ENCODE measurements at places on chromosomes 5 and 9.

GRCh38 chr5:125045646-125046045 is 299.2 kb upstream of the ZNF608 start:
- H3K27ac ChIP-seq, result no peak overlapping the region
- DNase-seq, result no peak
- peaks cover 29% of the 10 kb centered on the region for H3K4me1 ChIP-seq

- no peak overlapping the region for H3K27ac ChIP-seq
- no peak overlapping the region for H3K4me3 ChIP-seq
- H3K4me1 ChIP-seq, result no peaks in the 10 kb centered on the region
- DNase-seq, result no peak
- H3K36me3 ChIP-seq, result no peaks in the 10 kb centered on the region
Observed at GRCh38 chr5:91787718-91788117, 404.6 kb upstream of the ARRDC3 start.

GRCh38 chr9:124279531-124280175 is 21.9 kb downstream of the NEK6 start:
- peak overlapping the region; percentile 87 for H3K27ac ChIP-seq
- H3K27me3 ChIP-seq, result no peaks in the 10 kb centered on the region
- no peak overlapping the region for H3K4me3 ChIP-seq
- H3K4me1 ChIP-seq, result peaks cover 17% of the 10 kb centered on the region
- DNase-seq, result no peak

DNA sequence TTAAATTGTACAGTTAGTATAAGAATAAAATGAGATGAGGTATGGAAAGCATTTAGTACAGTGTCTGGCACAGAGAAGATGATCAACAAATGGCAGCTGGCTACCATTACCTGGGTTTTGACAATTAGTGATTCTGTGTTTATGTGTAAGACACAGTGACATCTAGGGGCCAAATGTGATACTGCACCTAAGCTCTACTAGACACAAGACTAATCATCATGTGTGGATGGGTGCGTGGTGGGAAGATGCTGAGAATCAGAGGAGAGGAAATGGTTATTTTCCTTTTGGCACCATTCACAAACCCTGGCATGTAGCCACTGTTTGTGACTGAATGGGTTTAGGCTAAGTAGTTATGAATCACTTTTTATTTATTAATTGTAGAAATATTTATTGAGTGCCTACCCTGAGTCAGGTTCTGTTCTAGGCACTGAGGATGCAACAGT is 109.8 kb upstream of the TBC1D2 start:
- H3K4me3 ChIP-seq, result no peak overlapping the region
- DNase-seq, result no peak
- no peak overlapping the region for H3K27ac ChIP-seq
- no peaks in the 10 kb centered on the region for H3K36me3 ChIP-seq
- H3K27me3 ChIP-seq, result no peaks in the 10 kb centered on the region
- no peaks in the 10 kb centered on the region for H3K4me1 ChIP-seq

- H3K27me3 ChIP-seq, result no peaks in the 10 kb centered on the region
- no peak overlapping the region for H3K27ac ChIP-seq
- no peak overlapping the region for H3K4me3 ChIP-seq
- DNase-seq, result no peak
Observed at GRCh38 chr5:157855404-157855994, 3.4 kb downstream of the CLINT1 start.

- H3K27ac ChIP-seq, result no peak overlapping the region
- no peak overlapping the region for H3K4me3 ChIP-seq
- DNase-seq, result no peak
Observed at GRCh38 chr5:55675119-55675518, 37.0 kb downstream of the SLC38A9 start.

- H3K4me3 ChIP-seq, result no peak overlapping the region
- H3K27me3 ChIP-seq, result no peaks in the 10 kb centered on the region
- DNase-seq, result no peak
- H3K27ac ChIP-seq, result no peak overlapping the region
Observed at GRCh38 chr5:33381243-33381642, 59.5 kb upstream of the TARS1 start.

- no peaks in the 10 kb centered on the region for H3K36me3 ChIP-seq
- DNase-seq, result no peak
- no peak overlapping the region for H3K27ac ChIP-seq
- H3K4me1 ChIP-seq, result peaks cover 10% of the 10 kb centered on the region
Observed at GRCh38 chr5:14186059-14186830, 43.1 kb downstream of the TRIO start.

DNA sequence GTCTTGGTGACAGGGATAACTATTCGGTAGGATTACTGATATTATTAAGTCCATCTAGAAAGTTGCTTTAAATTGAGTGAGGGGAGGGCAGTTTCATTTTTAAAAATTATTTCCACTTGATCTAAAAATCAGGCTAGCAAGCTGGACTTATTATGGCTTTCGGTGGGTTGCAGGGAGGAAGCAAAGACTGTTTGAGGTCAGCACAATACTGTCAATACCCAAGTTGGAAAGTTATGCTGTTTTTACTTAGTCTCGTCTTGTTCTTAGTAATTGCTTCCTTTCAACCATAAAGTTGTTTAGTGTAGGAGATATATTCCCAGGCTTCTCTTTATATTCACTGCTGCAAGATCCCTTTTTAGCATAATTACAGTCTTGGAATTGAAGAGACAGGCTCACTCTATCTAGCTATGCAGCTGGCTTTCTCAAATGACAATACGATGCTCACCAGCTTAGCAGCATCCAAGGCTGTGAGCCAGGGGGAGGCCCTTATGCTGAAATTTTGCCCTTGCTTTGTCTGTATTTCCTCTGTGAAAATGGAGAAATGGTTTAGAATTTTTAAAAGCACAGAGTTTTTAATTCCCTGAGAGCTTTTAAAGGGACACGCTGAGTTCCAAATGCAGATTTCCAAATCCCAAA is 68.2 kb upstream of the APC start:
- H3K27ac ChIP-seq, result no peak overlapping the region
- H3K4me1 ChIP-seq, result no peaks in the 10 kb centered on the region
- H3K27me3 ChIP-seq, result no peaks in the 10 kb centered on the region
- no peak for DNase-seq
- H3K4me3 ChIP-seq, result no peak overlapping the region
- H3K36me3 ChIP-seq, result no peaks in the 10 kb centered on the region

- no peaks in the 10 kb centered on the region for H3K36me3 ChIP-seq
- H3K27me3 ChIP-seq, result no peaks in the 10 kb centered on the region
- H3K27ac ChIP-seq, result no peak overlapping the region
- no peak for DNase-seq
- no peak overlapping the region for H3K4me3 ChIP-seq
Observed at GRCh38 chr5:147223948-147224791, 10.7 kb upstream of the STK32A start.

- peaks cover 7% of the 10 kb centered on the region for H3K4me1 ChIP-seq
- no peak overlapping the region for H3K4me3 ChIP-seq
- H3K36me3 ChIP-seq, result no peaks in the 10 kb centered on the region
- H3K27ac ChIP-seq, result no peak overlapping the region
- peak; percentile 36 for DNase-seq
- no peaks in the 10 kb centered on the region for H3K27me3 ChIP-seq
Observed at GRCh38 chr9:36407122-36407723, 7.2 kb upstream of the RNF38 start.

DNA sequence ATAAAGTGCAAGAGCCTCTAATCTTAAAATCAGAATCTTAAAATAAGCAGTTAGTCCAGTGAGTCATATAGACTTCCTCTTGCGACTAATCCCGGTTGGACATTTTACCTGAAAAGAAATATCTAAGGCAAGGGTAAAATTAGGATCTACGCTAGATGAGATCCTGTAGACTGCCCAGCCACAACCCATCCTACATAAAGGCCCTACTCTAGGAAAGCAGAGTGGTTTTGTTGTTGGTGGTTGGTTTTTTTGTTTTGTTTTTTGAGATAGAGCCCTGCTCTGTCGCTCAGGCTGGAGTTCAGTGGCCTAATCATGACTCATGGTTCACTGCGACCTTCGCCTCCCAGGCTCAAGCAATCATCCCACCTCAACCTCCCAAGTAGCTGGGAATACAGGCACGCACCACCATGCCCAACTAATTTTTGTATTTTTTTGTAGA is 6.9 kb downstream of the TSC1 start:
- H3K4me3 ChIP-seq, result no peak overlapping the region
- H3K4me1 ChIP-seq, result peaks cover 2% of the 10 kb centered on the region
- H3K36me3 ChIP-seq, result no peaks in the 10 kb centered on the region
- no peak overlapping the region for H3K27ac ChIP-seq
- no peak for DNase-seq

DNA sequence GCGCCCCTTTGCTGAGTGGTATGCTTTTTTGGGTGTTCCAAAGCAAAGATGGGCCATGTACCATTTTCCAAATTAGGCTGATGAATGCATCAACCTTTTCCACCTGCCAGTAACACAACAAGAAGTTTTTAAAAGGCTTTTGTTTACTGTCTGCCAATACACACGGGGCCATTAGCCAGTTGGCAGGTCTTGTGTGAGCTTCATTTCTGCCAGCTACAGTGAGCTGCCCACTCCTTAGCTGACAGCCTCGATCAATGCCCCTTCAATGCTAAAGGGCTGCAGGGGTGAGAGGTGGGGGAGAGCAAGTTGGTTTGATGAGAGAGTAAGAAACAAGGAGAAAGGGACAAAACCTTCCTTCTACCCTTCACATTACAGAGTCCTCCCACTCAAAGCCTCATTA is 128.7 kb downstream of the C5orf15 start:
- no peak overlapping the region for H3K27ac ChIP-seq
- no peak overlapping the region for H3K4me3 ChIP-seq
- H3K4me1 ChIP-seq, result no peaks in the 10 kb centered on the region
- H3K36me3 ChIP-seq, result no peaks in the 10 kb centered on the region

DNA sequence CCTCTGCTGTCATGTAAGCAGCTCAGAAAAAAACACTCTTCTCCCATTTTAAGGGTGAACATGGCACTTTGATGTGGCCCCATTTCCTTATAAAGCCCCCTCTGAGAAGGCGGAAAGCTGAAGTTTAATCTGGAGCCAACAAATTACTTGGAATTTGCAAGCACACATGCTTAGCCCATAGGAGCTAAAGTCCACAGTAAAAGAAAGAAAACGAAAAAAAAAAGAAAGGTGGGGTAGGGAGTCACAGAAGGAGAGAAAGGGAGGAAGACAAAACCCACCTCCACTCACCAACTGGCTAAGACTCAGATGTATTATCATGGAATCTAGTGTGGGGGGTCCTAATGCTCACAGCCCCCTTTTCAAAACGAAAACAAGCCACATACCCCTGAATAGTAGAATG is 30.4 kb downstream of the PRRX2 start:
- peaks cover 38% of the 10 kb centered on the region for H3K27me3 ChIP-seq
- H3K36me3 ChIP-seq, result no peaks in the 10 kb centered on the region
- no peak for DNase-seq
- H3K4me1 ChIP-seq, result no peaks in the 10 kb centered on the region
- no peak overlapping the region for H3K4me3 ChIP-seq
- H3K27ac ChIP-seq, result no peak overlapping the region

DNA sequence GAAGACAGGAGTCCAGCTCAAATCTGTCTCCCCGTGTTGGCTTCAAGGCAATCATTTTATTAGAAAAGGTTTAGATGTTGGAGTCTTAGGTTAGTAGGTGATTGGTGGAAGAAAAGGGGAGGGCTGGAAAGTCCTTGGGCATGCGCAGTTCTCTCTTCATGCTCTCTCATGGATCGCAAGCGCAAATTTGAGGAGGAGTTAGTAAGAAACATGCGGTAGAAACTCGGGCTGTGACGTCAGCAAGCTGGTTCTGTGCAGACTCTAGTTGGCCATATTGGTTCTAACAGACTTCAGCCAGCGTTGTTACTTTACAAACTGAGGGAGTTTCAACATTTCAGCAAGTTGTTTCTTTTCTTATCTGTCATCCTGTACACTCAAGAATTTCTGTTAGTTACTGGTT is 392.2 kb downstream of the CDK5RAP2 start:
- no peaks in the 10 kb centered on the region for H3K36me3 ChIP-seq
- H3K27me3 ChIP-seq, result no peaks in the 10 kb centered on the region
- no peak for DNase-seq
- no peak overlapping the region for H3K27ac ChIP-seq

DNA sequence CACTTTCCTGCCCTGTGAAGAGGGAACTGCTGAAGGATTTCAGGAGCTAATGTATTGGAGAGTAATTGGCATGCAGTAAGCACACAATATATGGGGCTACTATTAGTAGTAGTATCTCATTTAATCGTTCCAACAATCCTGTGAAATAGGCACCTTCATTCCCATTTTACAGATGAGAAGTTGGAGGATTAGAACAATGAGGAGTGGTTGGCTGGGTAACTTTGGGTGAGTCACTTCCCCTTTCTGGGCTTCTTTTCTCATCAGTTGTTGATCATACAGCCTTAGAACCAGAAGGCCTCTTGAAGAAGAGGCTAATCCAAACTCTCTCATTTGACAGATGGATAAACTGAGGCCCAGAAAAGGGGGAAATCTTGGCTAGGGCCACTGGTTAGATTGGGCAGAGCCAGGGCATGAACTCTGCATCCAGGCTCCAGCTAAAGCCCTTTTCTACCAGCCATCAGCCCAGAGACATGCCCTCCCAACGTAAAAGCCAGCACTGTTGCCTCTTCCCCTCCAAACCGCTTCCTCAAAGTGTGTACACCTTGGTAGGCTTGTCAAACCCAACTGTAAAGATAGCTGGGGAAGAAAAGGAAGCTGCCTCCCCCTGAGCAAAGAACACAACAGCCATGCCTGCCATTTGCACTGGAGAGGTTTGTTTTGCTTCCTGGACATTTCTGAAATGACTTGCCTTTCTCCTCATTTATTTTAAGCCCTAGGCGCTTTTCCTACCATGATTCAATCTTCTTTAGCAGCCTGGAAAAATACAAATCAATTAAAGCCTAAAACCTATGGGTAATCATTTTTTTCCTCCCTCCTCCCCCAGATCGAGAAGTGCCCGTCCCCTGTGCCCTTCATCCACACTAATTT is 992 bp downstream of the SPACA9 start:
- peak overlapping the region; percentile 90 for H3K4me3 ChIP-seq
- no peaks in the 10 kb centered on the region for H3K36me3 ChIP-seq
- no peaks in the 10 kb centered on the region for H3K27me3 ChIP-seq
- no peak for DNase-seq

DNA sequence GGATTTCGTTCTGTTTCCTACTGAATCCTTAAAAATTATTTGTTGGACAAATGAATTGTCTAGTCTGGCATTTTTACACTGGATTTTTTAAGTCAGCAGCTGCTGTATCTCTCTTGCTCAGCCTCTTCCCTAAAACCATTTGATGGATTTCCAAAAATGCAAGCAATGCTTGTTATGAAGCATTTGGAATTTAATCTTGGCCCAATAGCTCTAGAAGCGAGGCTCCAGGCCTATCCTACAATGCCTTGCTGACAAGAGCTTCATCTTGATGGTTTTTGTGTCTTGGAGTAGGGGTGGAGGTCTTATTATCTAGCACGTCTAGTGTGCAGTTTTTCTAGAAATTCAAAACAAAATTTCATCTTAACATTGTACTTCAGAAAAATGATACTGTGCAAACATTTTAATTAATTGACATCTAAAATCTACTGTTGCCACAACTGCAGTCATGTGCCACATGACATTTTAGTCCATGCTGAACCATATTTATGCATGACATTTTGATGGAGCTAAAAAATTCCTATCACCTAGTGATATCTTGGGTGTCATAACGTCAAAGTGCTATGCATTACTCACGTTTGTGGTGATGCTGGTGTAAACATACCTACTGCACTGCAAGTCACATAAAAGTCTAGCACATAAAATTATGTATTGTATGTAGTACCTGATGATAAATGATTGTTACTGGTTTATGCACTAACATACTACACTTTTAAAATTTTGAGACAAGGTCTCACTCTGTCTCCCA is 5.9 kb upstream of the RAD23B start:
- H3K4me1 ChIP-seq, result no peaks in the 10 kb centered on the region
- no peaks in the 10 kb centered on the region for H3K27me3 ChIP-seq
- no peaks in the 10 kb centered on the region for H3K36me3 ChIP-seq
- H3K4me3 ChIP-seq, result no peak overlapping the region
- DNase-seq, result no peak
